ENCODE measurements at places on chromosomes 5 and 9.

DNA sequence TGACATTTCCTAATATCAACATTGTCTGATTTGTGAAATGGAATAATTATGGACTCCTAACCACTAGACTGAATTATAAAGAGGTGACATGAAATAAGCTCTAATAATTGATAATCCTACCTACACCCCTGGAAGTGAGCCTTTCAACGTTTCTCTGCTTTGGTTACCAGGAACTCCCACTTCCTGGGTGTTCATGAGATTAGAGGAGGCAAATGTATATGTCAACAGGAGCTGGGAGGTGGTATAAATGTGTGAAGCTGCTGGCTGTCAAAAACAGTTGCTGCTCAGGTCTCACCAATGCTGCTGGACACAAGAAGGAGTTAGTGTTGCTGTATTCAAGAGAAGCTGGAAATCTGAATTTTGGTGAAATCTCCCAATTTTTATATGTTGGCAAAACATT, 96.8 kb downstream of the CAMK4 start:
- no peak for DNase-seq

- no peak for DNase-seq
Measured at GRCh38 chr9:4857163-4857810, 64.5 kb downstream of the RCL1 start.

- no peak for DNase-seq
Measured at GRCh38 chr9:18606846-18607245, 132.9 kb downstream of the ADAMTSL1 start.

DNA sequence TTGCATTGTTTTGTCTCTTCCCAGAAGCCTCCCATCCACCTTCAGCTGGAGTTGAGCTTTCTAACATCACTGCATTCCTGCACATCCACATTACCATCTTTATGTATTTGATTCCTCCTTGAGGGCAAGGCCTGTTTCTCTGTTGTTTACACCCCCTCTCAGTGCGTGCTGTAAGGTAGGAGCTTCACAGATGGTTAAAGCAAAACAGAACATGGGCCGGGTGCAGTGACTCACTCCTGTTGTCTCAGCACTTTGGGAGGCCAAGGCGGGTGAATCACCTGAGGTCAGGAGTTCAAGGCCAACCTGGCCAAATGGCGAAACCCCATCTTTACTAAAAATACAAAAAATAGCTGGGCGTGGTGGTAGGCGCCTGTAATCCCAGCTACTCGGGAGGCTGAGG, 110.9 kb downstream of the KCNIP1 start:
- DNase-seq: peak; percentile 38

- peak; percentile 92 for DNase-seq
Measured at GRCh38 chr9:115117999-115118878, at the start of gene TNC. Gene TNC (minus strand): TSS chr9:115118157. CDS start chr9:115091018, 27,139 bp downstream.

GRCh38 chr5:104598285-104598684, 1035.7 kb upstream of the NUDT12 start:
- DNase-seq: no peak

DNA sequence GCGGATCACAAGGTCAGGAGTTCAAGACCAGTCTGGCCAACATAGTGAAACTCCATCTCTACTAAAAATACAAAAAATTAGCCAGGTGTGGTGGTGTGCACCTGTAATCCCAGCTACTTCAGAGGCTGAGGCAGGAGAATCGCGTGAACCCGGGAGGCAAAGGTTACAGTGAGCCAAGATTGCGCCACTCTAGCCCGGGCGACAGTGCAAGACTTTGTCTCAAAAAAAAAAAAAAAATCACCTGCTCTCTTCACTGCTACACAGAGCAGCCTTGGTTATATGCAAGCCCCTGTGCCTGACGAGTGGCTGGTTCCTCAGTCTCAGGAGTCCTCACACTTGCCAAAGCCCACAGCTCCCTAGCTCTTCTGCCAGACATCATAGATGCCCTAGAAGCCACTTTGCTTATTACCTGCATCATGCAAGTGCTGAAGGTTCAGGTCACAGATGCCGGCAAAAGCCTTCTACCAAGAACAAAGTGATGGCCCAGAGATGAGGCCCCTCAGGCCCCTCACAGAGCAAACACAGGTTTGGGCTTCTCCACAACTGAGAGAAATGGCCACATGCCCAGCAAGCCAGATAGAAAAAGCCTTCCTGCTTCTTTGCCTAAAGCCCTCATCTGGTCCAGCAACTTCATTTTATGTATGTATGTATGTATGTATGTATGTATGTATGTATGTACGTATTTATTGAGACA, 176.4 kb downstream of the AUH start:
- no peak for DNase-seq

DNA sequence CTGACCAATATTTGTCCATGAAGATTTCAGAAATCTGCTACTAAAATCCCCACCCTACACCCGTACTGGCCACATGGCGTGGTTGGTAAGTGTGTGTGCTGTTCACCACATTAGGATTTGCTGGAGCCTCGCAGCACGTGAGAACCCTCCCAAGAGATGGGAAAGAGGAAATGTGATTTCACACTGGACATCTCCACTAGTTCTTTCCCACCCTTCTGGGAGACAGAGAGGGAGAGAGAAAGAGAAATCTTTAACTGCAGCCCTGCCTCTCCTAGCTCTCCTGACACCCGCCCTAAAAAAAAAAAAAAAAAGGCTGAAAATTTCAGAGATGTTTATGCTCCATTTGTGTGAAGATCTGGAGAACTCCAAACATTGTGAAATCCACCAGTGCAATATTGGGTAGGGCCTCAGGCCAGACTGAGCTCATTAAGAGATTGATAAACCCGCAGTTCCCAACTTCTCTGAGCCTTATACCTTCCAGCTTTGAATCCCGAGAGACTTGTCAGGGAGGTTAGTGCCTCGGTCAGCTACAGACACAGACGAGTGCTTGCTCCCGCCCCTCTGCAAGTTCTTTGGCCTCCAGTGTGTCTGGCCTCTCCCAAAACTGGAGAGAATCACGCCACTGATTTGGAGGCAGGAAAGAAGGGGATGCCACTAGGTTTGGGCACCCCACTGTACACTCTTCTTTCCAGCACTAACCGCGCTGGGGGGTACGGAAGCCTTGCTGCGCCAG, 1.9 kb downstream of the SPRY4 start:
- peak; percentile 76 for DNase-seq

DNA sequence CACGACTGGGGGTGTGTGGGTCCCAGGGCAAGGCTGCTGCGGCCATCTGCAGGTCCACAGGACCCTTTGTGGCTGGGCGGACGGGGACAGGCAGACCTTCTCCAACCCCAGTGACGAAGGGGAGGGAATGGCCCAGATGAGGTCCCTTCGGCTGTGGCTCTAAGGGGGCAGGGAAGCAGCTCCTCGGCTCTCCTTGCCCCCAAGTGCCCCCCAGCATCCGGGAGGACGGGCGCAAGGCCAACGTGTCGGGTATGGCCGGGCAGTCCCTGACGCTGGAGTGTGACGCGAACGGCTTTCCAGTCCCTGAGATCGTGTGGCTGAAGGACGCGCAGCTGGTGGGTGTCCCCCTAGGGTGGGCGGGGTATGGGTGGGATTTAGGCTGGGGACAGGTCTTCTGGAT, 82.8 kb downstream of the HMCN2 start:
- DNase-seq: no peak

- no peak for DNase-seq
Measured at GRCh38 chr5:95821110-95822021, 1.2 kb downstream of the GLRX start.

DNA sequence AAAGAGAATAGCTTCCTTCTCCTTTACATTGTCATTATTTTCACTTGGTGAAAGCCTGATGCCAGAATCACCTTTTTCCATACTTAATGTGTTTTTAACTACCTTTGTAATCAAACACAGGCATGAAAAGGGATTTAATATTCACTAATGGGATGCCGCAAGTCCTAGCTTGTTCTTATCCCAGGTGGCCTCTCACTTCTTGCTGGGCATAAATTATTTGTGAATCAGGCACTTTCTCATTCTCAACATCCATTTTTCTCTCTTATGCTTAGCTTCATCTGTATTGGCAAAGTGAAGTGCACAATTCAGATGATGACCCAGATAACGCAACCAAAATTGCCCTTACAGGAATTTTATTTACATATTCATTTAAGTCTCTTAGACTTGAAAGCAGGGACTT, 10.9 kb downstream of the ACTL7B start:
- no peak for DNase-seq

- DNase-seq: peak; percentile 82
Measured at GRCh38 chr5:135332519-135333150, 66.4 kb downstream of the MACROH2A1 start.

DNA sequence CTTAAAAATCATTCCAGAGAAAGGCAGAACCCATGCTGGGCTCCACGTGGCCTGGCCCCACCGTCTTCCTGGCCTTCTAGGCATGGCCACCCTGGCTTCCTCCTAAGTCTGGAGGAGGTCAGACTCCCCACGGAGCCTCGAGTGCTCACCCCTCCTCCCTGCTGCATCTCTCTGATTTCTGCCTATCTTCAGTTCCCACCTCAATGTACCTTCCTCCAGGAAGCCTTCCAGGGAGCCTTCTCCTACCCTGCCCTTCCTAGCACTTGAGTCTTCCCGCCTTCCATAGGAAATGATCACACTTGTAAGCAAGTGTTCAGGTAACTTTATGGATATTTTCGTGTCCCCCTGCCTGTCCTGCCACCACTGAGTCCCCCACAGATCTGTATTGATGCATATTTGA, 92.0 kb downstream of the MVB12B start:
- no peak for DNase-seq

DNA sequence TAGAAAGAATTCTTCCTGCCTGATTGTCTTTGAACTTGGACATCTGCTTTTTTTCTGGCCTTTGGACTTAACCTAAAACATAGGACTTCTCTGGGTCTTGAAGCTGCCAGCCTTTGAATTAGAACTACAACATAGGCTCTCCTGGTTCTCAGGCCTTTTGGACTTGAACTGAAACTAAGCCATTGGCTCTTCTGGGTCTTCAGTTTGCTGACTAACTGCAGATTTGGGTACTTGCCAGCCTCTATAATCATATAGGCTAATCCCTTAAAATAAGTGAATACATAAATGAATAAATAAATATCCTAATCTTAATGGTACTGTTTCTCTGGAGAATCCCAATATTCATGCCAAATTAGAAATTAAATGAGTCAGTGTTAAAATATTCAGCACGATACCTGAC, 473.4 kb upstream of the PAPPA start:
- no peak for DNase-seq

- DNase-seq: no peak
Measured at GRCh38 chr5:177185993-177186392, 52.4 kb downstream of the NSD1 start.

GRCh38 chr9:130570208-130570607, 9.2 kb upstream of the FUBP3 start:
- DNase-seq: no peak

DNA sequence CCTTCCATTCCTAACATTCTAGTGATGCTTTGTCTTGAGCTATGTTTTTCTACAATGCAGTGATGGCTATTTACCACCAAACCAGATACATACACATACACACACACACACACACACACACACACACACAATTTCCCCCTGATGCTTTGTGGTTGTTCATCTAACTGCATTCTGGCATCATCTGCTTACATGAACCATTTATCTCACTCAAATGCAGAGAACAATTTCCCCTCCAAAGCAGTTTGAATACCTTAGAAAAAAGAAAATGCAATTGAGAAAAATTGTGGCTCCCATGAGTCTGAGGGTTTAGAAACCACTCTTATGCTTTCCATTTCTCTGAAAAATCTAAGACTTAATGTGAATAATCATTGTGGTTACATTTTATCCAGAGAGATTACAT, 1024.8 kb downstream of the TLE4 start:
- DNase-seq: no peak

- DNase-seq: no peak
Measured at GRCh38 chr9:14412775-14413174, 98.8 kb upstream of the NFIB start.

DNA sequence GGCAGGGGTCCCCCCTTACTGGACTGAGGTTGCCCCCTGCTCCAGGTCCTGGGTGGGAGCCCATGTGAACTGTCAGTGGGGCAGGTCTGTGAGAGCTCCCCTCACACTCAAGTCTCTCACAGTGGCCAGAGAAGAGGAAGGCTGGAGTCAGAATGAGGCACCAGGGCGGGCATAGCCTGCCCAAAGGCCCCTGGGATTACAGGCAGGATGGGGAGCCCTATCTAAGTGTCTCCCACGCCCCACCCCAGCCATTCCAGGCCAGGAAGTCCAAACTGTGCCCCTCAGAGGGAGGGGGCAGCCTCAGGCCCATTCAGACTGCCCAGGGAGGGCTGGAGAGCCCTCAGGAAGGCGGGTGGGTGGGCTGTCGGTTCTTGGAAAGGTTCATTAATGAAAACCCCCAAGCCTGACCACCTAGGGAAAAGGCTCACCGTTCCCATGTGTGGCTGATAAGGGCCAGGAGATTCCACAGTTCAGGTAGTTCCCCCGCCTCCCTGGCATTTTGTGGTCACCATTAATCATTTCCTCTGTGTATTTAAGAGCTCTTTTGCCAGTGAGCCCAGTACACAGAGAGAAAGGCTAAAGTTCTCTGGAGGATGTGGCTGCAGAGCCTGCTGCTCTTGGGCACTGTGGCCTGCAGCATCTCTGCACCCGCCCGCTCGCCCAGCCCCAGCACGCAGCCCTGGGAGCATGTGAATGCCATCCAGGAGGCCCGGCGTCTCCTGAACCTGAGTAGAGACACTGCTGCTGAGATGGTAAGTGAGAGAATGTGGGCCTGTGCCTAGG, at the start of gene CSF2:
Gene CSF2, plus strand, starts transcription at position 559 of the 783 bp plus-strand sequence. Its CDS starts 35 bp downstream, at position 594.
- no peak for DNase-seq

GRCh38 chr5:169717288-169717687, 80.2 kb downstream of the DOCK2 start:
- DNase-seq: no peak

DNA sequence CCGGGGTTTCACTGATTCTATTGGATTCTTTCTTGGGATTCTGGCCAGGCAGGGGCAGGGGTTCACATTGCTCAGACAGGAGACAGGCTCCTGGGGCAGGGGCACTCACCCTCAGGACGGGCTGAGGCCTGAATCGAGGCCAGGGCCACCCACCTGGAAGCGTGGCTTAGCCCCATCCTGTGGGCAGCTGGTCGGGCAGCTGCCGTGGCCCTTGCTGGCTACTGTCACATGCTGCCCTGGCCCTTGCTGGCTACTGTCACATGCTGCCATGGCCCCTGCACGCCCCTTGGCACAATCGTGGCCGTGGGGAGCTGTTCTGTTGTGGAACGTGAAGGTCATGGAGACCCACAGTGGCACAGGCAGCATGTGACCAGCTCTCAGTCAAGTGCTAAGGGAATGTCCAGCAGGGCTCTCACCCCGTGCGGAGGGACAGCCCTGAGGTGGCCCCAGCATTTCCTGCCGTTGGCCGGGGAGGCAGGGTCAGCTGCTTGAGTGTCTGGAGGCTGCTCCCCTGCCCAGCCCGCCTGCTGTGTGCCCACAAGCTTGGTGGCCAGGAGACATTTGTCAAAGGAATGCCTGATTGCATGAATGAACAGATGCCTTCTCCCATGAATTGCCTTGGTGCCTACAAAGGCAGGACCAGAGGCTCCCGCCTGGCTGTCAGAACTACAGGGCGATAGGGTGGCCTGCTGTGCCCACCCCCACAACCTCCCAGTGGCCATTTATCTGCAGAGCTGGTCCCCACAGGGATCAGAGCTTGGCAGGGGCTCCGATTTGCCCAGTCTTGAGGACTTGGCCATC, 16.9 kb upstream of the TMEM250 start:
- DNase-seq: no peak

Data from kidney (tissue), 22 donors.